ENCODE measurements at places on chromosomes 6 and 20.

DNA sequence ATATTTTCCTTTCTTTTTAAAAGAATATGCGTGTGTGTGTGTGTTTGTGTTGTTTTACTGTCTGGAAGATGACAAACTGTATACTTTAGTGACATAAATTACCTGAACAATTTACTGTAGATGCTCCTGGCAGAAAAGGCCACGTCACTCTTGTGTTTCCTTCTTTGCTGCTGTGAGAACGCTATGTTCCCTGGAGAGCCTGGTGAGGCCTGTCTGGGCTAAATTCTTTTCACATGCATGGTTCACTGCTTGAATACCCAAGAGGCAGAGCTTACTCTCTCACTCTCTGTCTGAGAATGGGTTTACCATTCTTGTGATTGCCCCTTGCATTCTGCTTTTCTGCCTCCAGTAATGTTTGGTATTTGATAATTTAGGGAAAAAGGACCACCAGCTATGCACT lies 64.3 kb downstream of the EDN1 start:
- DNase-seq, result no peak

DNA sequence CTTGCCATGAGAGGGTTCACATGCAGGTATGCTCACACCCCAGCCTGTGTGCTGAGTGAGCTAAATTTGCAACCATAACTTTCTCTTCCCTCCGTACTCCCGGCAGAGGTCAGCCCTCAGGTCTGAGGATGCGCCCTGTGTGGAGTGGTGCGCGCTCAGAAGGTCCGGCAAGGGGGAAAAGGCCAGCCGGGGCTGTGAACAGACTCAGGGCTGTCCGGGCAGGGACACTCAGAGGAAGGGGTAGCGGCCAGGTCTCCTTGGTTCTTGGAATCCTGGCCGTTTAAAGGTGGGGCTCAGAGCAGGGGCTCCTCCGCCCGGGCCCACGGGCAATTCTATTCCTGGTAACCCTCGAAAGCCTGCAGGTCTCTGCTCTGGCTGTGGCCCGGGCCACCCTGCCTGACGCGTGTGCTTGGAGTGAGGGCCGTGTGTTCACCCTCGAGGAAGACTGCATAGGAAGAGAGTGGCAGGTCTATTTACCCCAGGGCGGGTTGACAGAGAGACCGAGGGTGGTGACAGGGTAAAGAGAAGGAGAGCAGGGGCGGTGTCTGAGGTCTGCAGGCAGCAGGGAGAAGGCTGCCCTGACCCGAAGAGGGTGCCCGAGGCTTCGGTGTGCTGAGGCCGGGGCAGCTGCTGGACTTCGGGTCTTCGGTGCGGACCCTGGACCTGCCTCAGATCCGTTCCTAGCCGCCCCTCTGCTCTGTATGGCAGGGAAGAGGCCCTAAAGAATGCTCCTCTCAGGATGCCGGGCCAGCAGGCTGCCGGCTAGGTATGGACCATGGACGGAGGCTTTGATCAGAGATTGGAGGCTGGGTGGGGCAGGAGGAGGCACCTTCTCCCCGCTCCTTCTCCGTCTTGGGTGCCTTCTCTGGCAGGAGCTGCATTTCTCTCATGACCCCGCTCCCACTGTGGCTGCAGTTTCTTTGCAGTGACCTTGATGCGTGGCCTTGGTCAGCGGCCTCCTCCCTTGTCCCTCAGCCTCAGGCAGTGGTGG lies 131.1 kb upstream of the ARMC2 start:
- DNase-seq, result no peak

- DNase-seq, result no peak
Measured at GRCh38 chr6:31943742-31944141, 2.2 kb upstream of the CFB start.

- no peak for DNase-seq
Measured at GRCh38 chr20:53244711-53245110, 272.6 kb downstream of the TSHZ2 start.

DNA sequence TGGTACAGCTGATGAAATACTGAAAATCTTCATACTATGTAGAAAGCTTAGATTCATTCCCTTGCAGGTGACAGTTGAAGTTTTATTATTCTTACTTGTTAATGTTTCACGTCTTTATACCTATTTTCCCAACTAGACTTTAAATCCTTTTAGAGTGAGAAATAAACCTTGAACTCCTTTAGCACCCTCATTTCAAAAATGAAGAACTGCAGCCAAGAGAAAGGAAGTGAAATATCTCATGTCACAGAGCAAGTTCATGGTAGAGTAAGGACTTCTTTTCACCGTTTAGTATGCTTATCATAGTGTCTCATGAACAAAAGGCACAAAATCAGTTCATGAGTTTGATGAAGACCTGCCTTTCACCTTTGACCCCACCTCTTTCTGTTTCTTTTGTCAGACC lies 38.5 kb downstream of the ORC3 start:
- DNase-seq, result no peak

DNA sequence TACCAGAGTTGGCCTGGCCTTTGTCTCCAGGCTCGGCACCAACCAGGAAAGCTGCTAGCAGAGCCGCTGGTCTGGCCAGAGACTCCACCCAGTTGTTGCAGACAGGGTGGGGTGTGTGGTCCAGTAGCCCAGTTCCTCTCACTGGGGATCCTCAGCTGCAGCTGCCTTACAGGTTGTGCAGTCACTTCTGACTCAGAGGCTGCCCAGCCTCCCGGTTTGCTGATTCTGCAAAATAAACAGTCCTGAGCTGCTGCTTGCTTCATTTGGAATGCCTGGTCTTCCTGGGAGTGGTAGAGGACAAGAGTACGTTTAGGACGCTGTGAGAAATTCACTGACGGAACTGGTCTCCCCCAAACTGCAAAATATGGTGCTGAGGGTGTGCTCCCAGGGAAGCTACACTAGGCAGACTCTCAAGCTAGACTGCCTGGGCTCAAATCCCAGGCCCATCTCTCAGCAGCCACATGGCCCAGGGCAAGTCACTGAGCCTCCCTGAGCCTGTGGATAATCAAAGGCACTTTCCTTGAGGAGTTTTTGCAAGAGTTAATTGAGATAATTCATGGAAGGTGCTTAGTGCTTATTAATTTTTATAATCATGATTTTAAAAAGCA lies 246.1 kb downstream of the TFAP2C start:
- no peak for DNase-seq

DNA sequence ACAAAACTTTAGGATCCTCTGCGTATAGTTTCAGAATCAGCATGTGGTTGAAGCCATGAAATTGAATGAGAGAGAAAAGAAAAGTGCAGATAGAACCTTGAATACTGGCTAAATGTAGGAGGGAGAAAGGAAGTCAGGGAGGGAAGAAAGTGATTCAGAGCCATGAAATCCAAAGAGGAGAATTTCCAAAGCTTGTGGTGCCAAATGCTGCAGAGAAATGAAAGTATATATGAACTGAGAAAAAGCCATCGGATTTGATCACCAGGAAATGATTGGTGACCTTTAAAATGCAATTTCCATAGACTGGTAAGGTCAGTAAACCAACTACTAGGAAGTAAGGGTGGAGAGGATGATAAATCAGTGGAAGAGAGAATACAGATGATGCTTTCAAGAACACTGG lies 142.3 kb downstream of the TFAP2A start:
- DNase-seq, result no peak

GRCh38 chr6:160435935-160436334 lies 87.8 kb downstream of the SLC22A3 start:
- no peak for DNase-seq

DNA sequence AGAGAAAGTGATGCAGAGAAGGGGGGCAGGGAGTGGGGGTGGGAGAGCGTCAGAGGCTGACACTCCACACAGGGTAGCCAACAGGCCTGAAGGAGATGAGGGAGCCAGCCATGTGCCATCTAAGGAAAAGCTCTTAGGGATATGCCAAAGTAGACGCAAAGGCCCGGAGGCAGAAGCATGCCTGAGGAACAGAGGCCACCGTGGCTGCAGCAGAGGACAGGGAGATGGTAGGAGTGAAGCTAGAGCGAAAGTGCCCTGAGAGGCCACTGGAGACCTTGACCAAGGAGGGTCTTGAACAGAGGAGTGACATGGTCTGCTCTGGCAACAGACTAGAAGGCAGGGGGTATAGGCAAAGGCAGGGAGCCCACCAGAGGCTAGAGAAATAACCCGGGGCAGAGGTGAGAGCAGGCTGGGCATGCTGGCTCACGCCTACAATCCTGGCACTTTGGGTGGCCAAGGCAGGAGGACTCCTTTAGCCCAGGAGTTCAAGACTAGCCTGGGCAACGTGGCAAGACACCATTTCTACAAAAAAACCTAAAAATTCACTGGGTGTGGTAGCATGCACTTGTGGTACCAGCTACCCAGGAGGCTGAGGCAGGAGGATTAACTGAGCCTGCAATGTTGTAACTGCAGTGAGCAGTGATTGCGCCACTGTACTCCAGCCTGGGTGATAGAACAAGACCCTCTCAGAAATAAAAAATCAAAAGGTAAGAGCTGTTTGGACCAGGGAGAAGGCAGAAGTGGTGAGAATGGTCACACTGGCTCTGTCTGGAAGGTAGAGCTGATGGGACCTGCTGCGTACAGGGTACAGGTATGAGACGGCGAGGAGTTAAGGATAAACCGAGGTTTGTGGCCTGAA lies 6.3 kb downstream of the RRBP1 start:
- no peak for DNase-seq

DNA sequence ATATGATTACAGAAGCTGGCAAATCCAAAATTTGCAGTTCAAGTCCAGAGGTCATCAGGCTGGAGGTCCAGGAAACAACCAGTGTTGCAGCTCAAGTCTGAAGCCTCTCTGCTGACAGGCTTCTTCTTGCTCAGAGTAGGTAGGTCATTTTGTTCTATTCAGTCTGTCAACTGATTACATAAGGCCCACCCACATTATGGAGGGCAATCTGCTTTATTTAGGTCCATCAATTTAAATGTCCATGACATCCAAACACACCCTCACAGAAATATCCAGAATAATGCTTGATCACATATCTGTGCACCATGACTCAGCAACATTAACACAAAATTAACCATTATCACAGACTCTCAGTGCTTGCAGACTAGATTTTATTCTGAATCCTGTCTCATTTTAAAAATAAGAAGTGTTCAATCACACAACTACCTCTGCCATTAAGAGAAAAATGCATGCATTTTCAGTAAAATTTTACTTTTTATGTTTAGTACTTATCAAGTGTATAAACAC lies 759.2 kb upstream of the ADGRB3 start:
- DNase-seq, result no peak

DNA sequence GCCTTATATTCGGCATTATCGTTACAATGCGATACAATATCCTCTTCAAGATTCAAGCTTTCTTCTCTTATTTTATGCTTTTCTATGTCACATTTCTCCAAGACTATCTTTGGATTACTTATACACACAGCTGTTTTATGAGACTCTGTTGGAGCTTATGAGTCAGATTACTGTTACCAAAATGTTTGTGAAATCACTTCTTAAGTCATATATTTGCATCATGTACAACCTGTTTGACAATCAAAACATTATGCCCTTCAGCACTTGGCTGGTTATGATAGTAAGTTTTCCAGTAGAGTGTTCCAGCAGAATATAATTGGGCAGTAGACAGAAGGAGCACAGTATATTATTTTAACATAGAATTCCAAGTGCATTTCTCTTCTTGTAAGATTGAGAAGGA lies 35.2 kb downstream of the BMP6 start:
- DNase-seq, result no peak

DNA sequence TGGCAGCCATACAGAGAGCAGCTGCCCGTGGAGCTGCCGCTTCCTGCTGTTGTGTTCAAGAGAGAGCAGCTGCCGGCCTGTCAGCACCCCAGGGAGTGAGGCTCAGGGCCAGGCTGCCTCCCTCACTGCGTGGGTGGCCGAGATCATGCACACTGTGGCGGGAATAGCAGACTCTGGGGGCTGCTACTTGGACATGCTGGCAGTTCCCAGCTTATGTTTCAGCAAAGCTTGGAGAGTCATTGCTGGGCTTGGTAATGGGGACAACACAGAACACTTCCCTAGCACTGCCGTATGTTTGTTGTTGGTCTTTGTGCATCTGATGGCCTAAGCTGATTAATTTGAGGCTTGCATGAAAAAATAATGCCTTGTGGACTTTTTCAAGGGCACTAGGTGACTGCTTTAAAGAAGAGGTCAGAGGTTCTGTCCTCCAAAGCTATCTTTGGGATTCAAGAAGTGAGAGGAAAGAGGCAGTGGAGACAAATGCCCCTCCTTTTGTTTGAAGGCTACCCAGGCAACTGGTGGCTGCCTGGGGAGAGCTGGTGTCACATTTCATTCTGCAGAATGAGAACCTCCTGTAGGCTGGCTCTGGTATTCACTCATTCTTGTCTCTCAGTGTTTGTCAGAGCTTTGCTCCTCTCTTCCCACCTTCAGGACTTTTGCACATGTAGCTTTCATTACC lies 18.8 kb downstream of the MRAP2 start:
- peak; percentile 81 for DNase-seq

GRCh38 chr6:138109042-138109997 lies 2.1 kb upstream of the PERP start:
- DNase-seq, result peak; percentile 54

DNA sequence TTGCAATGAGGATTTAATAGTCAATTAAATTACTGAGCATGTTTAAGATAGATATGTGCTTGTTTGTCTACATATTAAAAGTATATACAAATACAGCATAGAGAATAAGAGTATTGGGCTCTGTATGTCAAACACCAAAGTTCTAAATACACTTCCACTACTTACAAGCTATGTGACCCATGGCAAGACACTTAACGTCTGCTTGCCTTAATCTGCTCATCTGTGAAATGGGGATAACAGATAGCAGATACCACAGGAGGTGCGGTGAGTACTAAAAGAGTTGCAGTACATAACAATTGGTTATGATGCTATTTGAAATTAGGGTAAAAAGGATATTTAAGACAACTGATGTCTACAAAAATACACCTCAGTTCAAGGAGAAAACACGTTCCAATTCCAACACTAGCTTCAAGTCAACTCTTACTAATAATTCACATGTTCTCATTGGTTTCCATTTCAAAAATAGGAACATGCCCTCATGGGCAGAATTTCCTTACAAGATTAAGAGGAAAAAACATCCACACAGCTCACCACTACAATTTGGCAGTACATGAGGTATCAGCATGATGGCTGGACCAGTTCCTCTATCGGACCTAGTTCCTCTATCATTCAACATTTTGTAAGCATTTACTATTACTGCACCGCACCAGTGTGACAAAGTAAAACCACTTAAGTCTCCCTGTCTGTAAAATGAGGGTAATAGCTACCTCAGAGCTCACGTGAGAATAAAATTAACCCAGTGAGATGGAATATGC lies 101.1 kb downstream of the SMLR1 start:
- no peak for DNase-seq

DNA sequence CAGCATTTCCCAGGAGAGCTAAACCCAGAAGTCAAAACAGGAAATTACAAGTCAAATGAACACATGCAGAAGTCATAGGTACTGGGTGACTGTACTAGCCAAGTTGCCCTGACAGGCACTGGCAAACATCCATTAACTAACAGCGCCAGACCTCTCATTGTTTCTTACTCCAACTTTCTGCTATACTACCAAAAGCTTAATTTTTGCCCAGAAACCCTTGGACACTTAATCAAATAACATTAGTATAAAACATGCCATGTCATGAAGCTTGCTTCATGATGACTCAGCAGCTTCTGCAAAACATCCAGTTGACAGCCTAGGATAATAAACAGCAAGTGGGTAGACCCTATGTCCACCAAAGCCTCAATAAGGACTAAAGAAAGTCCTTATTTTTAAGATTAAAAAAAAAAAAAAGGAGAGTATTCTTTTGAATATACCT lies 3.5 kb downstream of the NUP153 start:
- DNase-seq, result no peak
